Coronary artery (tissue), 2 donors: ENCODE measurements at places on chromosomes 2 and 18.

DNA sequence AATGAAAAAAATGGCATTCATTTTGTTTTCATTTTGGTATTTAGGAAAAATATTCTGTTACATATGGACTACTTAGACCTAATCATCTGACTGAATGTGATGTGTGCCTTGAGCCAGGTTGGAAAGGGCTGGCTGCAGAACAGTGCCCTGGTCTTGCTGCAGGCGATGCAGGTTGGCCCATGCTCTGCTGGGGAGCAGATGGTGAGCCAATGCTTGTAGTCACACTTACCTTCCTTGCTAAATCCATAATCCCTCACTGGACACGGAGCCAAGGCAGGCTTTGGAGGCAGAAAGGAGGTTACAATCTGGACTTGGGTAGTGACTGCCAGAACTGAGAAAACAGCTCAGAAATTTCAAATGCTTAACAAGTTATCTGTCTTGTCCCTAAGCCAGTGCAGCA is 228.7 kb downstream of the ARHGAP15 start:
- no peak for DNase-seq

DNA sequence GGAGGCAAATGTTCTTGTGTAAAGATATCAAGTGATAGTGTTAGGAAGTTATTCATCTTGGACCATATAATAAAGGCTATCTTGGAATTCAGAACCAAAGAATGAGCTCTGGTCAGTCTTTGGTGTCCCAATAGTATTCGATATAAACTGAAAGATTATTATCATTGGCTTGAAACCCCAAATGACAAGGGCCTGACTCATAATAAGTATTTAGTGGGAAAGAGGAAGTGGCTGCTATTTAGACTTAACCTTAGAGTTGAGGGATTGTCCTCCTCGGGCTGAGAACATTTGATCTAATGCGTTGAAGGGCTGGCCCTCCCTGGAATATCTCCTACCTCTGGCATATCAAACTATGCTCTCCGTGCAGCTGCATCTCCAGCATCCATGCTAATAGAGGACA is 67.5 kb downstream of the CDH20 start:
- no peak for DNase-seq

DNA sequence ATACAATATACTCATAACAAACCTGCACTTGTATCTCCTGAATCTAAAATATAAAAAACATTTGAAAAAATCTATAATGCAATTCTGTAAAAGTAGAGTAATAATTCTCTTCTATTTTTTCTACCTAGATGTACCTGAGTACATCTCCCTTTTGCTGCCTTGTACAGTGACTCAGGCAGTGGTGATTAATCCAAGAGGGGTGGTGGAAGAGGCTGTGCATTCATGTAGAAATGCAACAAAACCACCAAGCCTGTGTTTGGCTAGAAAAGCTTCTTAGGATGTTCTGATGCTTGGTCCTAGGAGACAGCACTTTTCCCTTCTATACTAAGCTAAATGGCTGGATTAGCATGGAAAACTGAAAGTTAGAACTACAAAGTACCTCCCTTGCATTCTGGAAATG is 245.8 kb downstream of the DPP10 start:
- DNase-seq, result no peak

DNA sequence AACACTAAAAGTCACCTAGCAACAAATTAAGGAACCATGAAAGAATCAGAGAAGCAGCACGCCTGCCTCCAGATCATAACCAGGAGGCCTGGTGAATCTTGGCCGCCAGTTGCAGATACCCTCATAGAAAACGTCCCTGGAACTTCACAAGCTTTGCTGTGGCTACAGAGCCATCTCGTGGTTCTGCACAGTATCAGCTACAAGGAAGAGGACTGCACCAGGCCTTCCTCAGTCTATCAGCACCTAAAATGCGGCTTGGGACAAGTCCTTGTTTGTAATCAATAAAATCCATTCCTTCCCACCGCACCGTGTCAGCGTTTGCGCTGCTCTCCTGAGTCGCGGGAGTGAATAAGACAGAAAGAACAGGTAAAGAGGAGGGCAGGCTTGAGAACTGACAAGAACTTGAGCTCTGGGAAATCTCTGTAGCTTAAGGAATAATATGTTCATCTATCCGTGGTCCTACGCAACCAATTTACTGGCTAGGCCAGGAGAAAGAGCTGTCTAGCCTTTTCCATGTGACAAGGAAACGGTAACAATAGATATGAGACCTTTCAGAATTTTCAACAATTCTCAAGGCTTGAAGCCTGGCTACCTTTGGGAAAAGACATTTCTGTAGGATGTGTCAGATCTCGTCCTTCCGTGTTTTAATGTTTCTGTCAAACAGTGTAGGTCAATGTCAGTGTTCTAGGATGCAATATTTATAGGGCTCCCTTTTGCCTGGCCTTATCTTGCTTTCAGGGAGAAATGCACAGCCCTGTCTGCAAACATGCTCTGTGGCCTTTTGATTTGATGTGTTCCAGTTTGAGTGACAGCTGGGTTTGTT is 128.5 kb upstream of the RAB12 start:
- no peak for DNase-seq

DNA sequence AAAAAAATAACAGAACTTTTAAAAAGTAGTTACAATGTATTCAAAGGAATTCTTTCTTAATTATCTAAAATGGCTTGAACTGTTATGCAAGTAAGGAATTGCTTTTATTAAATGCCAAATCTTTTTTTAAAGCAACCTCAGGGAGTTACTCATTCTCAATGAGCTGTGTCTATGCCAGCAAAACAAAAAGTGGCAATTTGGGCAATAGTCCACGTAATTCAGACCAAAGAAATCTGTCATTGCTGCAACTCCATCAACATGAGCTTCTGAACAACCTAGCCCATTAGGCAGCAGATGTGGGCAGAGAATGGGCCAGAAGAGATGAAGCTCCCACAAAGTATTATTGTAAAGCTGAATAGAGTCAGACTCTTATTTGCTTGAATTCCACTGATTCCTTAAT is 118.4 kb downstream of the ALK start:
- no peak for DNase-seq

DNA sequence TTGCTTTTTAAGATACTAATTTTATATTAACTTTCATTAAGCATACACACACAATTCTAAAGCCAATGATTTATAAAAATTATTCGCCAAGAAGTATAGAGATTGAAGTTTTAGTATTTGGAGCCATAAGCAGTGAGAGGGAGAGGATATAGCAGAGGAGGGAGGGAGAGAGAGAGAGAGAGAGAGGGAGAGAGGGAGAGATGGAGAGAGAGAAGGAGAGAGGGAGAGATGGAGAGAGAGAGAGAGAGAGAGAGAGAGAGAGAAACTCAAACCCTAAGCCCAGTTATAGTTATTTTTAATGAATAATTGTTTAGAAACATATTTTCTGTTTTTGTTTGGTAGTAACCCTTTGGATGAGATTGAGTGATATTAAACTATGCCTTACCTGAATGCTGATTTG is 5.3 kb downstream of the TWIST2 start:
- DNase-seq, result no peak

- DNase-seq, result no peak
Observed at GRCh38 chr18:55779691-55780585, 191.9 kb upstream of the TCF4 start.
